T-helper 2 cell treated with Interferon-gamma antibody and Interleukin-4, amounts not matched to agents 5 μg/mL and 100 μg/mL, for 36 hours (primary cell): ENCODE measurements at places on chromosomes 12 and 14.

- DNase-seq = no peak
Measured at GRCh38 chr12:95959107-95959506, 16.0 kb downstream of the AMDHD1 start.

- DNase-seq = peak; percentile 31
Measured at GRCh38 chr14:32259368-32260013, 56.4 kb upstream of the RNU6-8 start.

- DNase-seq = no peak
Measured at GRCh38 chr14:72742118-72742837, 151.6 kb downstream of the DPF3 start.

- DNase-seq = no peak
Measured at GRCh38 chr12:67697967-67698366, 49.4 kb downstream of the DYRK2 start.

GRCh38 chr14:49303946-49304516 lies 282.1 kb downstream of the RPS29 start:
- DNase-seq = no peak

- no peak for DNase-seq
Measured at GRCh38 chr12:48854488-48854887, 2.5 kb upstream of the DDX23 start.

- no peak for DNase-seq
Measured at GRCh38 chr14:54593860-54594259, 26.9 kb downstream of the SAMD4A start.

GRCh38 chr12:94812345-94812744 lies 162.0 kb upstream of the TMCC3 start:
- DNase-seq = no peak

- DNase-seq = no peak
Measured at GRCh38 chr14:57025456-57025855, 215.2 kb upstream of the OTX2 start.

DNA sequence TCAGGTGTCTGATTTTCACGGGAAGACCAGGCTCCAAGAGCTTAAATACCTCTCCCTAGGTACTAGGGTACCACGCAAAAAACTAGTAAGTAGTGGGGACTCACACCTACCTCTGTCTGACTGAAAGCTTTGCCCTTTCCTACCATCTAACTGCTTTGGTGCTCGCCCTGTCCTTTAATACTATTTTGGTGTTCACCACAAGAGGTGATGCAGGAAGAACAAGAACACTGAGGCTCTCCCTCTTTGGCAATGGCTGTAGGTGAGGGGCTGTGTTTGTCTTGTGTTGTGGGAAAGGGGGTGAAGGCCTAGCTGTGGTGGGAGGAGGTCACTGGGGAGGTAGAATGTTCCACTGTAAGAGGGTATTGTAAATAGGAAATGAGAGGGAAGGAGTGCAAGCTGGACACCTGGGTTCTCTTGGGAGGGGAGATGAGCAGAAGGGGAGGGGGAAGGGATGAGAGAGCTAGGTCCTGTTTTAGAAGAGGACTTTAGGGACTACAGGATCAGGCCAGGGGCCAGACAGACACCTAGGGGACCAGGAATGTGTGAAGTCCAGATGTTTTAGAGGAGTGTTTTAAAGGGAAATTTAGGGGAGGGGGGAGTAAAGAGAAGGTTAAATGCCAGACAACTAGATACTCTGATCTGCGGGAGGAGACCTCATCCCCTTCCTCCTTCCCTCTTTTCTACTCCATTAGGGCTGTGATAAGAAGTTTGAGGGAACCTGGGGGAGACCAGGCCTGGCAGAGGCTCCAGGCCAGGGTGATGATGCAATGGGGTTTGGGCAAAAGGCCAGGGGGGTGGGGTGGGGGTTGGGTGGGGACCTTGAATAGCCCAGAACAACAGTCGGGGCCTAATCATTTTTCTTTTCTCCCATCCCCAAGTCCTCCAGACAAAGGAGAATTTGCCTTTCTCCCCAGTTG lies 2.1 kb downstream of the ITGA5 start:
- no peak for DNase-seq

GRCh38 chr14:20855652-20856291 lies 35.4 kb upstream of the RNASE3 start:
- DNase-seq = peak; percentile 10

- no peak for DNase-seq
Measured at GRCh38 chr12:52416795-52417194, 10.7 kb upstream of the KRT82 start.

DNA sequence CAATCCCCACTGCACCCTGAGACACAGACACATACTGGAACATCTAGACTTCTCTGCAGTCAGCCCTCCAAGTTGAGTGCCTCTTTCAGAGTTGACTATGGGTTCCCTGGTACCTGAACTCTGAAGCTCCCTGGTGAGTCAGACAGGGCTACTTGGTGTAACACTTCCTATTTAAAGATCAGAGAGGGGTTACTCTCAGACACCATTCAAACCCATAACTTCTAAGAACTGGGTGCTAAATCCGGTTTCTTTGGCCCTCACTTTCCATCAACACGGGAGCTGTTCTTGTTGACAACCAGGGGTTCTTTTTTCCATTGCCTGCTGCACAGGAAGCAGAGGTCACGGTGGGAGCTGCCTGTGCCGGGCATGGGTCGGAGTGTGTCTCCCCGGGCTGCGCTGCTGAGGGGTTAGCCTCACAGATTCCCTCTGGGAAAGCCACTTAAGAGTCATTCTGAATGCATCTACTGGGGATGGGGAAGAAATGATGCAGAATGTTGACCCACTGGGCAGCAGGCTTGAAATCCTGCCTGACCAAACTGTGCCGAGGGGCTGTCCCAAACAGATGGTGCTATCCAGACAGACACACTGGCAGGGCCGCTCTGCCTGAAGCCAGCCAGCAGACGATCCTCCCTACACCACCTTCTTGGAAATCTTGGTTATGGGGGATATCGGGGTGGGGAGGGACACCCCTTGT lies 74.1 kb downstream of the PITPNM2 start:
- peak; percentile 74 for DNase-seq

DNA sequence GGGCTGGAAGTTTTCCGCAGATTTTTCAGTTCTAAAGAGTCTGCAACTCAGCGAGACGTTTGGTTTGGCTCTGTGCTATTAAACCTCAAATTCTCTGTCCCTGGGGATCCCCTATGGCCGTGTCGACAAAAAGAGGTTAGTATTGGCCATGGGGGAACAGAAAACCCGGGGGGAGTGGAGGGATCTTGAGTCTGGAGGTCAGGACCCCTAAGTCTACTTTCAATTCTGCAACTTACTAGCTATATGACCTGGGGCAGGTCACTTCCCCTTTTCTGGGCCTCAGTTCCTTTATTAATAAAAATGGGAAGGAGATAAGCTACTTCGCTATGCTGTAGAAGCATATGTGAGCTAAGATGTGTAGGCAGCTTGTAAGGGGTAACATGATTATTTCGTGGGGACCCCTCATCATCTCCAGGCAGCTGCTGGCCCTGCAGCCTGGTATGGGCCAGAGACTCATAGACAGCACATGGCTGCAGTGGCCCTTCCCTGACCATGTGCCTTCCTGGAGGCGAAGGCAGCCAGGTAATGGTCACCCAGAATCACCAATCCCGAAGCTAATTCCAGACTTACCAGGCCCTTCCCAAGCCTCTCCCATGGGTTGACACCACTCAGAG lies 8.6 kb downstream of the ASB2 start:
- DNase-seq = no peak

GRCh38 chr12:40382217-40382616 lies 157.4 kb downstream of the LRRK2 start:
- DNase-seq = no peak

- DNase-seq = no peak
Measured at GRCh38 chr14:102189874-102190273, 50.2 kb downstream of the WDR20 start.

DNA sequence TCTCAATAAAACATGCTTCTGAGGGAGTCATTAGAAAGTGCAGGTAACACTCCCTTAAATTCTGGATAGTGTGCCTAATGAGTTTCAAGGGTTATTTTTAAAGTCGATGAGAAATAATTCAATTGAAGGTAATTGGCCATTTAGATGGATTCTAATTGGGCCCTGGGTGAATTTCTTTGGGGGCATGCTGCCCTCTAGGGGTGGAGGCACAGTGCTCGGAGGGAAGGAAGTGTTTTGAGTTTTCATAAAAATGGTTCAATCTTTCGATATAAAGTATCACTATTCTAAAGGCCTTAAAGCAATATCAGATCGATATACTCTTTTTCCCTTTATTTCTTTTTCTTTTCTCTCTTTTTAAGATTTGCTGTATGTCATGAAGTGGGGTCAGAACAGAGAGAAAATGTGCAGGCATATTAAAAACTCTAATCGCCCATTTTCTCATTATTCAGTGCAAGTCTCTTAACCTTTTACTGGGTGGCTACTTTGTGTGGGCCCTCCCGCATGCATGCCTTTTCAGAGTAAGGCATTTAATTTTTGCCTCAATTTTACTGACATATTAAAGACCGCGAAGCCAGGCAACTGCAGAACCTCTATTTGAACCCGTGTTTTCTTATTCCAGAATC lies 25.5 kb downstream of the NKX2-8 start:
- no peak for DNase-seq

DNA sequence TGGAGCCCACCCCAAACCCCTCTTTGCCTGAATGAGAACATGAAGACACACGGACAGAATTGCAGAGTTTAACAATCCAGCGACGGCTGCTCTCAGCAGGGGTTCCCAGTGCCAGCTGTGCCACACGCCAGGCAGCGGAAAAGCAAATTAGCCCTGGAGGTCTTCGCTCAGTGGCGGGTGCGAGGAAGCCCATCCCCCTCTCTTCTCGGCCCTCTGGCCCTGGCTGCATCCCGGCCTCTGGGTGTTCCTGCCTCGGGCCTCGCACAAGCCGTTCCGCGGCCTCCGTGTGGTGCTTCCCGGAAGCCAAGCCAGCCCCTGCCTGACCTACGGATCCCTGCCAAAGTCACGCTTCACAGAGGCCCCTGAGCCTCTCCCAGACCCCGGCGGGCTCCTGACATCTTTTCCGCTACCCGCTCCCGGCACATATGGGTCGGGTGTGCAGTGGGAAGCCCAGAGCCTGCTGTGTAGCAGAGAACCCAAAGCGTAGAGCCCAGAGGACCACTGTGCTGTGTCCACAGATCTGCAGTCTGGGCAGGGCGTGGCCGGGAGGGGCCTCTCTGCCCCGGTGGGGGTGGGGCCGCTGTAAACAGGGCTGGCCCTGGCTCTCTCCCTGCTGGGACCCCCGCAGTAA lies 70.7 kb upstream of the GALNT9 start:
- no peak for DNase-seq

- no peak for DNase-seq
Measured at GRCh38 chr12:3145033-3145432, 67.9 kb downstream of the TSPAN9 start.

DNA sequence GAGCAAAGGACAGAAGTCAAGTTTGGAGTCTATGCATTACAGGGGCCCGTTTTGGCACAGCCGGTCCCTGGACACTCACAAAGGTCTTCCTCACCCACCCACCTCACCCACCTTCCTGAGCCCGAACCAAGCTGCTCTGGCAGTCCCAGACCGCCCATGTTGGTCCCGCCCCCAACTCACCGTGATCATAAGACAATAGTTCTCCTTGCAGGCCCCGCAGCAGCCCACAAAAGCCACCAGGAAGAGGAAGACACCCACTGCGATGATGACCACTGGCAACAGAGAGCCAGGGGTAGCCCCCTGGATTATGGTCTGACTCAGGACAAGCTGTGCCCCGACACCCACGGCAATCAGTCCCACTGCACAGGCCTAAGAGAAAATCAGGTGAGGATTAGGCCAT lies 1.8 kb downstream of the CD63 start:
- no peak for DNase-seq

- no peak for DNase-seq
Measured at GRCh38 chr12:52032446-52032803, 18.8 kb upstream of the NR4A1 start.

- no peak for DNase-seq
Measured at GRCh38 chr12:120039711-120040110, 50.7 kb downstream of the BICDL1 start.

- DNase-seq = no peak
Measured at GRCh38 chr14:71119832-71120231, 212.6 kb downstream of the PCNX1 start.

- DNase-seq = peak; percentile 10
Measured at GRCh38 chr14:59870277-59871165, at the start of gene RTN1. RTN1 (minus strand) TSS chr14:59870776; CDS start chr14:59870630, 146 bp downstream.

DNA sequence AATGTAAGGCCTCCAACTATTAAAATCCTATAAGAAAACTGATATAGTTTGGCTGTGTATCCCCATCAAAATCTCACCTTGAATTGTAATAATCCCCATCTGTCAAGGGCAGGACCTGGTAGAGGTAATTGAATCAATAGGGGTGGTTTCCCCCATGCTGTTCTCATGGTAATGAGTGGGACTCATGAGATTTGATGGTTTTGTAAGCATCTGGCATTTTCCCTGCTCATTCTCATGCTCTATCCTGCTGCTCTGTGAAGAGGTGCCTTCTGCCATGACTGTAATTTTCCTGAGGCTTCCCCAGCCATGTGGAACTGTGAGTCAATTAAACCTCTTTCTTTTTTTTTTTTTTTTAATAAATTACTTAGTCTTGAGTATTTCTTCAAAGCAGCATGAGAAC lies 31.9 kb downstream of the TSPAN19 start:
- DNase-seq = no peak

DNA sequence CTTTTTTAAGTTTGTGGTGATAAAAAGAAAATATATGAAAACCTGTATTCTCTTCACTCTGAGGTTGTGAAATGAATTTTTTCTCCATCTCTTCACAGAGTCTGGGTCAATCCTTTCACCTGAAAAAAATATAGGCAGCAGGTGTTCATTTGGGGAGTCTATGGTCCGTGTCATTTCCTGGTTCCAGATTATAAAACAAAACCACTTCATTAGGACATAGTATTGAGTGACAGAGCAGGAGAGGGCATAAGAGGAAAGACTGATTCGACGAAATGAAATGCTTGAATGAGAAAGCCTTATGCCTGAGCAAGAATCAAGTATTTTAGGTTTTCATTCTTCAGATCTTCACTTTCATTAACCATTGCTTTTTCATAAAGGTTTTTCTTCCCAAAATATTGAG lies 51.8 kb upstream of the NUAK1 start:
- no peak for DNase-seq

- no peak for DNase-seq
Measured at GRCh38 chr12:26118308-26118707, 6.5 kb downstream of the BHLHE41 start.

DNA sequence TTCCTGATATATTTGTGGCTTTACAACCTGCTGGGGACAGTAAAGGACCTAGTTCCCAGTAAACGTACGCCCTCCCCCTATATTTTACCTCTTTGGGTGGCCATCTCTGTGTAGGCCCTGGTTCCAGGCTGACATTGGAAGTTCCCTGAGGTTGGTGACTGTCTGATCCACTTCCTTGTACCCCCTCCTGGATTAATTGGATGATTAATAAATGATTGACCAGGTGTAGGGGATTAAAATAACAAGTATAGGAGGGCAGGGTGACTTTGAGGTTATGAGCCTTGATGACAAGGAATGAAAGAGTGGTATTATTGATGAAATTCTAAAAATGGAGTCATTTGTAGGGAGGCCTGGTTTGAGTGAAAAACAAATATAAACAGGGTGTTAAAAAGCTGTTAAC lies 9.6 kb downstream of the SUSD6 start:
- no peak for DNase-seq
